ENCODE measurements at places on chromosomes 12 and 14.

DNA sequence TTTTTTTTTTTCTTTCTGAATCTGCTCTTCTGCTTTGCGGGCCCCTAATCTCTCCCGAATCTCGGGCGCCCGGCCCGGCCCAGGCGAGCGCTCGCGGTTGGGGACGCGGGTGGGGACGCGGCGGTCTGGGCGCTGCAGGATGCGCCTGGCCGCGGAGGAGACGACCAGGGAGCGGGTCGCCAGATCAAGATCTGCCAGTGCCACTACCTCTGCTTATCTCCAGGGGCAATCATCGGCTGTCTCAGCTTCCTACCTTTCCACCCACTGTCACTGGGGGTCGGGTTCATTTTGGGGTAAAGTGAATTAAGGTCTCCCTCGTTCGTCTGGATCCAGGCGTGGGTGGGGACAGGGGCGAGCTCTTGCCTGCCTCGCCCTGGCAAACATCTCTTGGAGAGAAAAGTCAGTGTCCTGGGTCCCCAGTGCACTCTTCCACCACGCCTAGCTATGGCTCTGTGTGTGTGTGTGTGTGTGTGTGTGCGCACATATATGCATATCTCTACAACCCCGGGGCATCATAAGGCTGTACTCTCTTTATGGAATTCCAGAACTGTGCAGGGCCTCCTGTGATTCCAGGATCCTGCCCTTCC is 422.3 kb downstream of the VRK1 start:
- DNase-seq, result no peak

GRCh38 chr12:55072083-55072482 is 52.3 kb downstream of the NEUROD4 start:
- DNase-seq, result peak; percentile 81

DNA sequence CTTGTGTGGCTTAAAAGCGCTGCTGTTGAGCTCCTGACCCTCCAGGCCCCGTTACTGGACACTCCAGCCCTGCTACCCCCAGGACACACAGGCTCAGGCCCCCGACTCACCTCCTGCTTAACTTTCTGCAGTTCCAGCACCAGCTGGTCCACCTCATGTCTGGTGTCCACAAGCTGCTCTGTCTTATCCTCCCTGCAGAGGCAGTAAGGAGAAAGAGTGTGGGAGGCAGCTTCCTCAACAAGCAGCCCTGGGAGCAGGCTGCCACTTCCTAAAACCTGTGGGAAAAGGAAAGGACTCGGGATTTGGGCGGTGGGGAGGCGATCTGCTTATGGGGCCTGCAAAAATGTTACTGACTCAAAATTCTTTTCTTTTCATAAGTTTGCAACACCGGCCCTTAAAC is 79.2 kb downstream of the CCDC88C start:
- no peak for DNase-seq

DNA sequence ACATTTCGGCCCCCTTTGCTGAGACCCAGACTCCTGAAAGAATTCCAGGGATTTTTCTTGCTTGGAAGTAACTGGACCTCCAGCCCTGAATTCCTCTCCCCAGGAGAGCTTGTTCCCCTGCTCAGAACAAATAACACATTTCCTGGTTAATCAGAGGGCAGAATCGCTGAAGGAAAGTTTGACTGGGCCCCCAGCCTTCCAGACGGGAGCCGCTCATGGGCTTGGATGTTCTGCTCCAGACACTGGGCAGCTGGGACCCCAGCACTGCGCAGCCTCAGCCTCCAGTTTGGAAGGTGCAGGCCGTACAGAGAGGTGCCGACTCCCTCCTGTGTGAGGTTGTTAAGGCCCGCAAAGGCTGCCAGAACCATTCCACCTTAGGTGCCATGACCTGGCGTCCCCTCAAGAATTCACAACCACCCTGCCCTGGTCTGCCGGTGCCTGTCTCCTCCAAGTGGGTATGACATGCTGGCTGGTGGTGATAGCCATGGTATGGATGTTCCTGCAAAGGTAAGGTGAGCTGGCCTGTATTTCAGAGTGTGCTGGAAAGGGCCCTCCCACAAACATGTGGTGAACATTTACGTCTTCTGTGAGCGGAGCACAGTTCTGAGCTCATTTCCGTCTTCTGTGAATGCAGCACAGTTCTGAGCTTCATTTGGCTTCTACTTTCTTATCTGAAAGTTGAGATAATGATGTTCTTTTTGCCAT is 5.1 kb upstream of the LTBP2 start:
- no peak for DNase-seq

- no peak for DNase-seq
These were observed 34.8 kb downstream of the TMEM229B start for GRCh38 chr14:67453575-67454300.

- DNase-seq, result no peak
These were observed 121.2 kb downstream of the PRICKLE1 start for GRCh38 chr12:42468341-42468821.

- no peak for DNase-seq
These were observed 362.3 kb upstream of the NOVA1 start for GRCh38 chr14:26959972-26960660.

DNA sequence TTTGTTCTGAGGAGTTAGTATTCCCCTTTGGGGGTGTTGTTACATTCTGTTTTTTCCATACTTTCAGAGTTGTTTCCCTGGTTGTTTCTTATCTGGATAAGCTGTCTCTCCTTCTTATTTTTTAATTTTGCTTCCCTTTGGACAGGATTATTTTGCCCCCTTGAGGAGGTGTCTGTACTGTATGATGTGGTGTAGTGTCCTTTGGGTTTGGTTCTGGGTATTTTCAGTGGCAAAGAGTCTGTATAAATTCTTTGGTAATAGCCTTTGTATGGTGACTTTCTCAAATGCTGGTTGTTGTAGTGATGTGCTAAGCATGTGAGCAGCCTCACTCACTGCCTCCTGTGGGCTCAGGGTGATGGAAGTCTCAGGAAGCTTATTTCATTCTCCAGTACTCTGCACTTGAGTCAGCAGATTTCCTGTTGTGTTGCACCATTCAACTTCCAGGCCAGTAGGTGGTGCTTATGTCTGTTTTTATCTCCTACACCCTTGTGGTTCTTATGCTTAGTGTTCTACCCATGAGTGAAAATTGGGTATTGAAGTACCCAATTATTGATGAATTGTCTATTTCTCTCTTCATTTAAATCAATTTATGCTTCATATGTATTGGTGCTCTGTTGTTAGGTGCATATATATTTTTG is 103.3 kb upstream of the PMCH start:
- DNase-seq, result no peak

- DNase-seq, result no peak
These were observed 70.5 kb downstream of the ITPK1 start for GRCh38 chr14:93045211-93045674.

DNA sequence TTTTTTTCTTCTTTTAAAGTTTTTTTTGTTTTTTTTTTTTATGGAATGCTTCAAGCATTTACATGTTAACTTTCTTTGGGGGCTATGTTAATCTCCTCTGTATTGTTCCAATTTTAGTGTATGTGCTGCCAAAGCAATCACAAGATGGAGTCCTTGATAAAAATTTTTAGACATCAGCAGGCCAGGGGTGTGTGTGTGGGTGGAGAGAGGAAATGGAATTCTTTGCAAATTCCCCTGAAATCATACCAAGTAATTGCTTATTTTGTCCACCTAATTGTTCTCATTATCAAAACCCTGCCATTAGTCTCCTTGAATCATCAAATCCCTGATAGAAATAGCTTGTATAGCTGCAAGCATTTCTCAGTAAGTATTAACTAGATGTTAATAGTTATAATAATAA is 21.7 kb downstream of the RNF212B start:
- DNase-seq, result no peak

GRCh38 chr12:74021937-74022336 is 515.7 kb upstream of the ATXN7L3B start:
- DNase-seq, result no peak

DNA sequence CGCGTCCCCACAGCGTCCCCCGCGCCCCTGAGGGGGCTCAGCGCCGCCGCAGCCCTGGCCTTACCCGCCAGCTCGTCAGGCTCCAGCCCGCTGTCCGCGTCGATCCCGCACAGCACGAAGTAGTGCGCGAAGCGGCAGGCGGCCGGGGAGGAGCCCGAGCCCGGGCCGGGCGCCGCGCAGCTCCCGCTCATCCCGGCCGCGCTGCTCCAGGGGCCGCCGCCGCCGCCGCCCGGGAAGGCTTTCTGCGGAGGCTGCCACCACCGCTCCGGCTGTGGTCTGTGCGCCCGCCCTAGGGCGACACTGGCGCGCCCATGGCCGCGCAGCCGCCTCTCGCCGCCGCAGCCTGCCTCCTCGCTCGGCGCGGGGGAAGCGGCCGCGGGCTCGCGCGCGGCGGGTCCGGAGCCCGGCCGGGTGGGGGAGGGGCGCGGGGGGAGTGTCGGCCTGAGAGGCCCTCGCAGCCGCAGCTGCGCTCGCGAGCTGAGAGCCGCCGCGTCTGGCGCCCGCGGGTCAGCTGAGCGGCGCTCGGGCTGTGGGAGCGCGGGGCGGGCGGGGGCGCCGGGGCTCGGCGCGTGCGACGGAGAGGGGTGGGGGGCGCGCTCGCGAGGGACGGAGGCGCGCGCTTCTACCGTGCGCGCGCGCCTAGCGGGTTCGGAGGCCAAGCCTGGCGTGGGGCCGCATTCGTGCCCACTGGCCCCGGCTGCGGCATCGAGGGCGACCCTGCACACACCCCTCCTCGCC is at the start of gene DENND5B:
TSS of gene DENND5B (minus strand) at position 495 of the 738 bp plus-strand sequence. CDS start at position 191, 304 bp downstream.
- DNase-seq, result peak; percentile 3

DNA sequence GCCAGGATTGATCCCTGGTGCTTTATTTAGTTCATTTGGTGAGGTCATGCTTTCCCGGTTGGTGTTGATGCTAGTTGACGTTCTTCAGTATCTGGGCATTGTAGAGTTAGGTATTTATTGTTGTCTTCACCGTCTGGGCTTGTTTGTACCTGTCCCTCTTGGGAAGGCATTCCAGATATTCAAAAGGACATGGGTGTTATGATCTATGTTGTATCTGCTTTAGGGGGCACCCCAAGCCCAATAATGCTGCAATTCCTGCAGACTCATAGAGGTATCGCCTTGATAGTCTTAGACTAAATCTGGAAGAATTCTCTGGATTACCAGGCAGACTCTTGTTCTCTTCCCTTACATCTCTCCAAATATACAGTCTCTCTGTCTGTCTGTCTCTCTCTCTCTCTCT is 42.1 kb downstream of the AK7 start:
- no peak for DNase-seq

GRCh38 chr12:39588348-39588747 is 31.3 kb downstream of the ABCD2 start:
- DNase-seq, result no peak

GRCh38 chr14:81385886-81386285 is 14.2 kb downstream of the STON2 start:
- DNase-seq, result no peak

DNA sequence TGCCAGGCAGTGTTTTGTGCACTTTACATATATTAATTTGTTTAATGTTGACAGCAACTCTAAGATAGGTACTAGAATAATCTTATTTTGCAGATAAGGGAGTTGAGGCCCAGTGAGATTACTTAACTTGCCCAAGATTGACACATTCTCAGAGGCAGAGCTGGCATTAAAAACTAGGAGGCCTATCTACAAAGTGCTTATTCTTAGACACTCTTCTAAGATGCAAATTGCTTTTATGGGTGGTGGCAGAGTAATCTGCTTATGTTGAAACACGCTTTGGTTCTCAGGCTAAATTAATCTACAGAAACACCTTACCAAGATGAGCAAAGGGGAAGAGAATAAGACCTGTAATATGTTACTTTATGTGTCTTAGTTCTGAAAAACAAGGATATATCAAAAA is 7.2 kb downstream of the MGP start:
- no peak for DNase-seq

DNA sequence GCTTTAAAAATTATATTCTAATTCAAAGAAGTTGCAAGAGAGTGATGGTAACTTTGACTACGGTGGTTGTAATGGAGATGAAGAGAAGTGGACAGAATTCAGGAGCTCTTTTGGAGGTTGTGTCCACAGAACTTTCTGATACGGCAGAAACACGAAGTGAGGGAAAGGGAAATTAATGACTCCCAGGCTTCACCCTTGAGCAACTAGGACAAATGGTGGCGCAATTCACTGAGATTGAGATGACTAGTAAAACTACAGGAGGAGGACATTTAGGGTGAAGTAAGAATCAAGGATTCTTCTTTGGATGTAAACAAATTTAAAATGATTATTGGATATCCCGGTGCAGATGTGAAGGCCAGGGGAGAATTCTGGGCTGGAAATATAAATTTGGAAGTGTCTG is 212.6 kb downstream of the PTPRO start:
- DNase-seq, result no peak

DNA sequence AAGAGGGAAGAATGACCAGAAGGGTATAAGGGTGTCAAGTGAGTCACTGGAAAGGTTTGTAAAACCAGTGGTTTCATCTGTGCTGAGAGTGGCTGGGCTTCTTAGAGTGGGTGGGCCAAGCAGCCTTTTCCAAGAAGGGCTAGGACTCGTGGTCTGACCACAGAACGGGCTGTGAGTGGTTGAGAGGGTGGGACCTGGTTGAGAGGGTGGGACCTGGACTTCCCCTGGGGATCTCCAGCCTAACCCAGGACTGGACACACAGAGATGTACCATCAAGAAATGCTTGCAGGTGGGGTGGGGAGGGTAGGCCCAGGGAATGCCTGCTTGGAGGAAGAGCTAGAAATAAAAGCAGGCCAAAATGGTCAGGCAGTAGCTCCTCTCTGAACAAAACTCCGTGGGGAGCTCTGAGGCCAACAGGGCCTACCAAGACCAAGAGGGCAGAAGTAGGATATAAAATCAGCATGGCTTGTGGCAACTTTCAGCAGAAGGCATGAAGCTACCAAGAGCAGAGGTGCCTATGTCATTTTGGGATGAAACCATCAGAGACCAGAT is 140.5 kb downstream of the FOXN3 start:
- peak; percentile 70 for DNase-seq

DNA sequence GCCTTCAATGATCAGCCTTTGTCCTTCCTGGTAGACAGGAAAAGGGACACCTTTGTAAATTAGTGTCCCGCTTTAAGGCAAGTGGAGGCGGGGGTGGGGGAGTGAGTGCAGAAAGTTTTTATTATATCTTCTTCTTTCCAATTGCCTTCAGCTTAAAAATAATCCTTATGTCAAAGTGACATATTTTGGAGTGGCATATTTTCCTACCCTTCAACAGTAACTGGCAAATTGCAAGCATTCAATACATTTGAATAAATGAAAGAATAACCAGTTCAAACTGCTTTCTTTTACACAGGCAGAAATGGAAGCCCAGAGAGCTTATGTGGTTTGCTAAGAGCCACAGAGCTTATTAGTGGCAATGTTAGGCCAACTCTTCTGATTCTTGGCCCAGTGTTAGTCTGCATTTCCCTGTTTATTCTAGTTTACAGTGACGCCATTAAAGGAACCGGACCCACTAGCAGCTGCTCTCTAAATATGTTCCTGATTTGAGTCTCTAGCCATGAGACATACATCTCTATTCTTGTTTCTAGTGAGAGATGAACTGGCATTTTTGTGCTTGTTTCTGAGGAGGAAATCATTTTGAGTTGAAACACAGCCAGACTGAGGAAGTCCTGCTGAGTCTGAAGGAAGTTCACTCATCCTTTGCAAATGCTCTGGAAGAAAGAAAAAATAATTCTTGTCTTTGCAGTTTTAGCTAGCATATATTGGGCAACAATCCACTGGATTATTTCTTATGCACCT is 468.7 kb downstream of the NOVA1 start:
- no peak for DNase-seq

GRCh38 chr12:6754411-6754810 is 1.5 kb upstream of the MLF2 start:
- DNase-seq, result no peak

GRCh38 chr12:115886666-115887065 is 390.8 kb downstream of the MED13L start:
- no peak for DNase-seq
